ENCODE measurements at places on chromosomes 2 and 18.
A peak's percentile ranks its signal among the peaks of the same experiment; 100 is the strongest.

DNA sequence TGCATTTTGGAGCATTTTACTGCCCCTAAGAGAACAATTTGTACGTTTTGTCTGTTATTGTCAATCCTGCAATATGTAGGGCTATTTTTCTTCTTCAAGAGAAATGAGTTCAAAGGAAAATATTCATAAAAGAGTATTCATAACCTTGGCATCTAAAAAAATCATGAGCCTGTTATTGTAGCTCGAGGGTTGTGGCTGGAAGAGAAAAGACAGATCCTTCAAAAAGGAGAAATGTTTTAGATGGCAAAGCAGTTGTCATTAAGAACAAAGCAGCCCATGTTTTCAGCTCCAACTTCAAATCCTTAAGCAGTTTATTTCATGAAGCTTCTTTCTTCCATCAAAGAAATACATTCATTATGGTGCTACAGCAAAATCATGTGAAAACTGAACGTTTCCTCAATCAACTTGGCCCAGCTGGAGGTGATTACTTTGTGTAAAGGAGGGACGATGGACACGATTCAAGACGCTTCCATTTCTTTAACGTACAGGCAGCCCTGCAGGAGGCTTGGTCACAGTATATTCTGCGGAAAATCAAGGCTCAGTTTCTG is 31.4 kb downstream of the QPCT start:
- DNase-seq: no peak

GRCh38 chr18:74539289-74539688 is 5.0 kb downstream of the CNDP1 start:
- DNase-seq: no peak

DNA sequence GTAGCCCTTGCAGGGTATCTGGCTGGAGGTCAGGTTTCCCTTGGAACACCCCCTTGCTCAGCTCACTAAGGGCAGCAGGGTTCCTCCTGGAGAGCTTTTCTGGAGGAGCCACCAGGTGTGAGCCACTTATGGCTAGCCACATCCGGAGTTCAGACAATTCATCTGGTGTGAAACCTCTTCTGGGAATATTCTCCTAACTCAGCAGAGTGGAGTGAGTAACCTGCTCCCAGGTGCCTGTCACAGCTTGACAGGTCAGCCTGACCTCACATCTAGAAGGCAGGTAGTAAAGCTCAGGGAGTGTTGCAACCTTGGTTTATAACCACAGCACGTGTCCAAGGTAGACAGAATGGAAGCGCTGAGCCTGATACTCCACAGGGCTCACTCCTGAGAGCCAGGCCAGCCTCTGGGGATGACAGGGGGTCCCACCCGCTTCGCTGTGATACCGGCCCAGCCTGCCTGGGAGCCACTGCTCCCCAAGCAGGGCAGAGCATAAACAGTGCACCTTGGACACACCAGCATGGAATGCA is 62.6 kb upstream of the TGFA start:
- no peak for DNase-seq

DNA sequence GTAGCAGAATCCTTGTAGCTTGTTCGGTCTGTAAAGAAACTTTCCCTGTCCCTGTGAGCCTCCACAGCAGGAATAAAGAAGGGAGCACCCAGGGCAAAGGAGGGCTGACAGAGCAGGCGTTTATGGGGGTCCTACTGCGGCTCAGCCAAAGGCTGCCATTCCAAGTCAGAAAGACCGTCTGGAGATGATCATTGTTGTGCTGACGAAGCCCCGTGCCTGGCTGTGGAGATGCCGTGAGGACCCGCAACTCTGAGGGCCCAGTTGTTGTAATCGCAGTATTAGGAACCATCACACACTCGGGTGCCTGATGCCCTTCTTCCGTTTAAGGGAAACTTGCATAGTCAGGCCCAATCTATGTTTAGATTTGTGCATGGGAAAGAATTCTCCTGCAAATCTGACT is 16.9 kb upstream of the VWA3B start:
- DNase-seq: no peak

- DNase-seq: no peak
These were observed 69.7 kb downstream of the ZNF521 start for GRCh38 chr18:25282282-25282681.

DNA sequence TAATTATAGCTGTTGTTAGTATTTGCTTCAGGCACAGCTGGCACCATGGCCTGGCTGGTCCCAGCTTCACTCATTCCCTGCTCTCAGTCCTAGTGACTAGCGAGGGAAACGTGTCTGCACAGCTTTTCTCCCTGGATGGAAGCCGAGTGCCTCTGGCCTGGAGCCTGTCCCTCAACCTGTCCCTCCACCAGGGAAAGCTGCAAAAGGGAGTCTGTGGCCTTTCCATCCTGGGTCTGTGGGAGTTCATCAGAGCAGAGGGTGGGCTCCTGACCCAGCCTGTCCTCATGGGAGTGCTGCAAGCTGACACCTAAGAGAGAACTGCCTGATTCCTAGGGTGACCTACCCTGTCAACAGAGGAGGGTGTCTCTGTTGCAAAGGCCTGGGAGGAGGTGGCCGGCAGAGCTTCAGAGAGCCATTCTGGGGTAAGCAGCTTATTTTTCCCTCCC is 118.3 kb downstream of the CAPN13 start:
- DNase-seq: no peak

- no peak for DNase-seq
These were observed 38.0 kb upstream of the CCNYL1 start for GRCh38 chr2:207673431-207673830.

DNA sequence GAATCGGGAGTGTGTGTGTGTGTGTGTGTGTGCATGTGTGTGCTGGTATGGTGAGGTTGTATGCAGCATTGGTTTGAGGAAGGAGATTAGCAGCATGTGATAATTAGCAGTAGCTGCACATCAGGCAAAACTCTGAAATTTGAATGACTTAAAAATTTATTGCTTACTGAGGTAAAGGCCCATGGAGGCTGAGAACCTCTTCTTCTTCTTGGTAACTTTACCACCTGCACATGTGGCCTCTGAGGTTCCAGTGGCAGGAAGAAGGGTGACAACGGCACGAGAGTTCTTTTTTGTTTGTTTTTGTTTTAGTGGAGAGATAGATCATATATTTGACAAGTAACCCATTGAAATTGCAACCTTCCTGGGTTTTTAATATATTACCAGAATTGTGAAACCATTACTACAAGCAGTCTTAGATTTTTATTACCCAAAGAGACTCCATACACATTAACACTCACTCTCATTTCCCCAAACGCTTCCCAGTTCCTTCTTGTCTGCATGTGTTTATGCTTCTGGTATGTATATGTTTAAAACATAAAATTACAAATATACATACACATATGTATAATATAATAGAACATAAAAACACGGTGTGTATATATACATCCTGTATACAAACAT is 292.1 kb downstream of the PTGR3 start:
- no peak for DNase-seq

- no peak for DNase-seq
These were observed 111.8 kb downstream of the EHBP1 start for GRCh38 chr2:62817348-62817747.

- DNase-seq: no peak
These were observed 122.8 kb upstream of the DOCK10 start for GRCh38 chr2:225165052-225165451.

DNA sequence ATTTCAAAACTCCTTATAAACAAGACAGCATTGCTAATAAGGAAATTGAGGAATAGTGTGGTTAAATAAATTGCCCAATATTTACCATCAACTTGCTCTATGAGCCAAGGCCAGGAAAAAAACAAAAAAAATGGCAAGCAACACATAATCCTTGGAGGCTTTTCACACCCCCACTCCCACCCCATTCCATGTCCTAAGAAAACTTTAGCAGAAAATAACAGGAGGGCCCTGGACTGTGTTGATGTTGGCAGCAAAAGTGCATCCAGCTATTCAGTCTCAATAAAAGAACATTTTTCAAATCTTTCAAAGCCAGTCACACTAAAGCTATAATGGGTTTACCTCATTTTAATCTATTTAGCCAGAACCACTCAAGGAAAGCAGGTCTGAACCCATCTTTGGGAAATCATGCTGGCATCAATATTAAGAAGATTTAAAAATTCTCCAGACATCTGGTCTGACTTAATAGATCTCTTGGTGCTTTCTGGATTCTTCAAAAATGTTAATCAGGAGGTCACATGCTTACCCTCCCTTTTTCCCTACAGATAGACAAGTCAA is 34.6 kb upstream of the STK17B start:
- DNase-seq: no peak

DNA sequence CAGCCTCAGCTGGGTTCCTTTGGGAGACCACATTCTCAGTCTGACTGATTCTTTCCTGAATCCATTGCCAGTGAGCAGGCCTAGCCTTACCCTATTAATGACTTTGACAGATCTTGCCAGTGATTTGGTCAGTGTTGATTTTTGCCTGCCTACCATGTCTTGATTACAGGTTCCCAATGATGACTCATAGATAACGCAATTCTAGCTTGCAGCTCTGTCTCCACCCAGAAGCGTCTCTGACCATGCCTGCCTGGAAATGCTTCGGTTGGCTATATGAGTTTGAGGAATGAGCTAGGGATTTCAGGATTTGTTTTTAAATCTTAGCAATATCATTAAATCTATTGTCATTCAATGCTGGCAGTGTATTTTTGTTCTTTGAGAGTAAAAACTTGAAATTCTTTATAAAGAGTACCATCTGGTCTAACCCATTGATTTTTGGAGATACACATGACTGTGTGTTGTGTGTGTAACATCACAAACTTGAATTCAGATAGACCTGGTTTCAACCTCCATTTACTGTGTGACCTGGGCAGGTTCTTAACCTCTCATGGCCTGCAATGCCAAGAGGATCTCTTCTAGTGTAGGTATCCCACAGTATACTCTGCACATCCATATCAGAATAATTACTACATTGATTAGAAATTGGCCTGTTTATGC is 57.0 kb downstream of the CCDC150 start:
- no peak for DNase-seq

DNA sequence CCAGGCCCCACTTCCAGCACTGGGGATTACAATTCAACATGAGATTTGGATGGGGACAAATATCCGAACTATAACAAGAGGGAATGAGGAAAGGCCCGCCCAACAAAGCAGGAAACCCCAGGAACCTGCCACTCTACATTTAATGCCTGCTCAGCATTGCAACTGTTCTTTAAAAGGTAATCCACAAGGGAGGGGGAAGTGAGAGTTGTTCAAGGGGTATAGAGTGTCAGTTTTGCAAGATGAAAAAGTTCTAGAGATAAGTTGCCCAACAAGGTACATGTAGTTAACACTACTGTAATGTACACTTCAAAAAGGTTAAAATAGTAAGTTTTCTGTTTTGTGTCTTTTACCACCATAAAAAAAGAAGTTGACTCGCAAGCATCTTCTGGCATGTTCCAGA is 137.6 kb downstream of the MBD2 start:
- no peak for DNase-seq

- DNase-seq: no peak
These were observed 596.9 kb downstream of the NYAP2 start for GRCh38 chr2:225996462-225996828.

- no peak for DNase-seq
These were observed 329.0 kb downstream of the PTPRM start for GRCh38 chr18:7896161-7896560.

DNA sequence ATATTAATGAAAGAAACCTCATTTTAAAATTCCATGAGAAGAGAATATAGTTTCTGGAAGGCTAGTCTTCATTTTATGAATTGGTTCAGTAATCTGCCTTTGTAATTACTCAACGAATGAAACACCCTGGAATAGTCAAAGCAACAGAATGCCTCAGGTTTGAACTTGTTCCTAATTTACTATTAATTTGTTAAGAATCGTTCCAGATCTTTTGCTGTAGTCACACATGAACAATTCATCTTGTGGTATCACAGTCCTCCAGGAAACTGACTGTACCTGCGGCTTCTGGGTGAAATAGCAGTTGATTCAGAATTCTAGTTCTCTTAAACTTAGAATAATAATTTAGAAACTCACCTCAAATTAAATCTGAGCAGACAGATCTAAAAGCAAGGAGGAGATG is 282.7 kb upstream of the MAP2 start:
- no peak for DNase-seq

- no peak for DNase-seq
These were observed 6.7 kb downstream of the RAMP1 start for GRCh38 chr2:237866101-237866621.

- DNase-seq: no peak
These were observed 40.7 kb downstream of the PCBP1 start for GRCh38 chr2:70128005-70128404.

- DNase-seq: no peak
These were observed 37.9 kb downstream of the SS18 start for GRCh38 chr18:26052505-26052904.

- DNase-seq: no peak
These were observed 11.4 kb downstream of the ASIC4 start for GRCh38 chr2:219525533-219526232.

GRCh38 chr2:195543902-195544894 is 112.8 kb upstream of the SLC39A10 start:
- DNase-seq: no peak

GRCh38 chr2:63992061-63992685 is 27.1 kb downstream of the VPS54 start:
- DNase-seq: no peak

DNA sequence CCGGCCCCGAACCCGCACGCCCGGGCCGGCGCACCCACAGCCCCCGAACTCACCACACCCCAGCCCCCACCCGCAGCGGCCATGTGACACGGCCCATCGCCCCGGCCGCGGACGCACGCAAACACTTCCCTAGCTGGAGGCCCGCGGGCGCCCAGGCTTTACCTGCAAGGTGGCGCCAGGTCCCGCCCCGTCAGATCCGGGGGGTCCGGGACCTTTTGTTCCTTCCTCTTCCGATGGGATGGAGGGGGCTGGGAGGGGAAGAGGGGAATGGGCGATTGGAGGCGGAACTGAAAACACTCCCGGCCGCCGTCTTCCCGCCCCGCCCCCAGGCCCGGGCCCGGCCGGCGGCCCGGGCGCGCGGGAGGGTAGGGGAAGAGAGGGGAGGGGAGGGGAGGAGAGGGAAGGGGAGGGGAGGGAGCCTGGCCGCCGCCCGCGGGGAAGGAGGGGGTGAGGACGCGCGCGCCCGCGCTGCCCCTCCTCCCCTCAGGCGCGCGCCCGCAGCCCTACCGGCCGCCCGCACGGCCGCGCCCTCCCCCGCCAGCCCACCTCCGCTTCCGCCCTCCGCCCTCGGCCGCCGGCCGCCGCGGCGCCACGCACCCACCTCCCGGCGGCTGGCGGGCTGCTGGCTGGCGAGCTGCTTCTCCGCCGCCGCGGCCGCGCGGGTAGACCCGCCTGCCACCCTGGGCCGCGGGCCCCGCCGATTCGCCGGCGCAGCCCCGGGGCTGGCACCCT is at the start of gene SMAD2:
Gene SMAD2, minus strand, starts transcription at position 461 of the 732 bp plus-strand sequence. CDS start 33,903 bp downstream, outside the sequence.
- DNase-seq: peak; percentile 59

GRCh38 chr18:29626094-29626493 is 1416.4 kb downstream of the DSC3 start:
- no peak for DNase-seq

DNA sequence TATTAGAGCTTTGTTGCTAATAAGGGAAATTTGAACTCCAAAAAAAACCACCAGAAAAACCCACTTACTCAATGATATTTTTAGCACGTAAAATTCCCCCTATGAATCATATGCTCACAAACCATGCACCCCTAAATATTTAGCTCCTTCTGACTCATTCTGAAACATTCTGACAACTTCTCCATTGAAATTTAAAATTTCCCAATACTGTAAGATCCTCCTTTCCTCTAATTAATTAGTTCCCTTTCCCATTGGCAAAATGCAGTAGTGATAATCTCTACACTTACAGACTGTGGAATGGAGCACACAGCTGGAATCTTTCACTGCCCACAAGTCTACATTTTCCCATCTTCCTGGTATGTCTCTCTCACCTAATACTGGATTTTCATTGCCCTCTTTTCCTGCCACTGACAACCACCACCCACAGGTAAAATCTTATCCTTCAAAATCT is 215.8 kb upstream of the ACVR2A start:
- no peak for DNase-seq

GRCh38 chr2:28268386-28268785 is 124.3 kb upstream of the FOSL2 start:
- no peak for DNase-seq

Data from stimulated activated CD8-positive, alpha-beta memory T cell treated with anti-CD3 and anti-CD28 coated beads, Interleukin-15, amount 100 ng/mL, for 24 hours (primary cell).